ENCODE measurements at places on chromosomes 12 and 14. TPM values are rescaled to one million over a fixed set of nuclear protein-coding genes. Genes with fewer than 3 reads are reported as not detected.

The CLEC4D gene
- not detected for total RNA-seq

The ADSS1 gene
- total RNA-seq = 2.3 TPM

The NFATC4 gene
- 59.9 TPM for total RNA-seq

DNA sequence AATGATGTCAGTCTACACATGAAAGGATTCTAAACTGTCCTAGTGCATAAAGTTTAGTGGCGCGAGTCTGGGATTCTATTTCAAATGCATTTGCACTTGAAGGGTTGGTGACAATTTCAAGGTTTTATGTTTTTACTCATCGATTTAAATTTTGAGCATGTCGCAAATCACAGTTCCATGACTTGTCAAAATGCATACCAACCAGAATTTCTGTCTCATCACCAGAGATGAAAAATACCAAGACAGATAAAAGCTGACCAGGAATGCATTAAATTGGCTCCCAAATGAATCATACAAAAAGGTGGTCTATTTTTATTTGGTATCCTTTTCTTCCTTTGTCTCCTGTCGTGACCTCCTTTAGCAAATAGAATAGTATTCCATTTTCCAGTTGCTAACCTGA, 25.2 kb downstream of the TMEM30B start:
- DNase-seq = no peak

DNA sequence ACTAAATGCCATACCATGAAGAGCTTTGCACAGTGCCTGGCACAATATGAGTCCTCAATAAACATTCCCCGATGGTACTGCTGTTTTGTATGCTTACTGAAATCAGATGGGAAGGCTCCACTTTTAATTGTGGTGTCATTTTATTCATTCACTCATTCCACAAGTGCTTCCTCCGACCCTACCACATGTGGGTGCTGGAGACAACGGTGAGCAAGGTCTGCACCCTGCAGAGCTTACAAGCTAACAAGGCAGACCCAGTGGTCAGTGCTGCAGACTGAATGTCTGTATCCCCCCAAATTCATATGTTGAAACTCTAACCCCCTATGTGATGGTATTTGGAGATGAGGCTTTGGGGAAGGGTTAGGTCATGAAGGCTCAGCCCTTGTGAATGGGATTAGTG, 48.3 kb downstream of the RFX4 start:
- no peak for DNase-seq

DNA sequence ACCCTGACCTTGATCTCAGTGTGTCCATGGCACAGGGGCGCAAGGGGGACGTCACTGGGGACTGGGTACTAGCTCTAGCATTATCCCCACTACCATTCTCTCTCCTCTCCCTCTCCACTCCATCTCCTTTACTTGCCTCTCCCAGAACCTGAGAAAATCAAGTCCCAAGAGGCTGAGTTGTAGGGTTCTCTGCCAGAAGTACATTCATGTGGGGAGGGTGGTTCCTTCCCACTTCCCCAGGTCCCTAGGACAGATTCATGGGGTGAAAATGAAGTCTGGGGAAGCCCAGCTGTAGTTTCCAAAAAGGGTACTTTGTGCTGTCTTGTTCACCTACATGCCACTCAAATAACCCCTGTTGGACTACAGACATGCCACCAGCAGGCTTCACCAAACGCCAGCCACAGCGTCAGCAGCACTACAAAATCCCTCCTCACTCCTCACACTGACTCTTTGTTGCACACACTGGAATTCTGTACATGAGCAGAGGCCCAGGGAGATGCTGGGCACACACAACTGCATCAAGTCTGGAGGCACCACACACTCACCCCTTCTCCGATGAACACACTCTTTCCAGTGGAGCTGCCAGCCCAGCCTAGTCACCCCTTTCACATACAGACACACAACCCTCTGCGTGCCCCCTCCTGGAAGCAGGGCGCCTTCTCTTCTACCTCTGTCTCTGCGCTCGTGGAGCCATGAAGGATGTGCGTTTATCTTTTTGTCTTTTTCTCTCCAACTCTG, 6.9 kb downstream of the RARG start:
- DNase-seq = peak; percentile 45

- peak; percentile 78 for DNase-seq
These were observed 100.4 kb downstream of the EFCAB11 start for GRCh38 chr14:89853936-89854693.

- peak; percentile 6 for DNase-seq
These were observed 38.1 kb upstream of the JDP2 start for GRCh38 chr14:75389679-75390078.

DNA sequence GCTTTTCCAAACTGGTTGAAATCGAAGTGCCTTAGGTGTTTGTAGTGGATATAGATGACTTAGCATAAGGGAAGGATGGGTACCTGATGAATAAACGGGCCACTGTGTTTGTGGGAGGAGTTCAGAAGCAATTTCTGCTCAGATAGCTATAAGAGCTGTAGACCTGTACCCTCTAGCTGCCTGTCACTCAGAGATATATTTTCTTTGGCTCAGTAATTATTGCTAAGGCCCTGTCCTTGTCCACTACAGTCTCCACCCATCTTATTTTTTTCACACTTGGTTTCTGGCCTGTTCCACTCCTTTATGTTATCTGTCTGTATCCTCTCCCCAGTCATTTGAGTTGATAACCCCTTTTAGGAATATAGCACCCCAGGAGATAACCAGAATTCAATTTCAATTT, 74.8 kb upstream of the RMST start:
- no peak for DNase-seq

DNA sequence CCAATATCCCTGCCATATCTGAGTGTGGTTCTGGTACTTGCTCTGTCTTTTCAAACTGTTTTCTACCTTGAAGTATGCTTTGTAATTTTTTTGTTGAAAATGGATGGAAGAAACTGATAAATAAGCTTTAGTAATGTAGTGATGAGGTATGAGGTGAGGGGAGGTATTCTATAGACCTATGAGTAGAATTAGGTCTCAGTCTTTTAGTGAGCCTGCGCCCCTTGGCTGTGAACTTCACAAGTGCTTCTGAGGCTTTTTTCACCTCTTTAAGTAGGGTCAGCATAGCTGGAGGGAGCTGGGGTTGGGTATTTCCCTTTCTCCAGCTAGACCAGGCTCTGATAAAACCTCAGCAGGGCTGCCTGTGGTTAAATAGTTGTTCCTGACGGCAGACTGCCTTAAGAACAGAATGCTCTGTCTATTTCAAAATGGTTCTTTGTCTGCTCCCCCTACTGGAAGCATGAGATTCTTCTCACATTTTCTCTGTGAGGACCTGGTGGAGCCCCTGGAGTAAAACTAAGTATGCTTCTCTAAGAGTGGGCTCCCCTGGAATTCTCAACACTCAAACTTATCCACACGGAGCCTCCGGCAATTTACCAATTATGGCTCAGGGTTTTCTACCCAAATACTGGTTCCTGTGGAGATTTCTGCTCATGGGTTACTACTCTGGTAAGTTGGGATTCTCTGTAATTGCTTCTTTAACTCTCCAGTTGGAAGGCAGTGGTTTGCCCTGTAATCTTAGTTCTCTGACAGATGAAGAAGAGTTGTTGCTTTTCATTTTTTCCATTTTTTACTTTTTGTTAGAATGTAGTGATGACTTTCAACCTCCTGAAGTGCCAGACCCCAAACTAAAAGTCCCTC, 13.1 kb downstream of the KRT5 start:
- peak; percentile 89 for DNase-seq

Measured in fibroblast of lung (primary cell).